H4 (cell line): ENCODE measurements at places on chromosomes 6 and 20. TPM values are rescaled to one million over a fixed set of nuclear protein-coding genes. Genes with fewer than 3 reads are reported as not detected.
A peak's percentile ranks its signal among the peaks of the same experiment; 100 is the strongest.

Gene CDH4
- 0.14 and 0.16 TPM in 2 replicates for total RNA-seq

- DNase-seq, result no peak
These were observed 149.3 kb downstream of the SLC24A3 start for GRCh38 chr20:19361790-19362189.

Gene KCNK16
- not detected in 2 replicates for total RNA-seq

Gene FNDC1
- 0.04 and 0.31 TPM in 2 replicates for total RNA-seq

- DNase-seq, result no peak
These were observed 233.3 kb downstream of the PREX1 start for GRCh38 chr20:48594533-48594932.

- no peak for DNase-seq
These were observed 273.3 kb upstream of the JARID2 start for GRCh38 chr6:14972379-14973067.

Gene PRELID3B
- total RNA-seq, result 46.9 and 53.4 TPM in 2 replicates

GRCh38 chr6:48199499-48199898 is 88.5 kb upstream of the PTCHD4 start:
- peak; percentile 11 for DNase-seq

DNA sequence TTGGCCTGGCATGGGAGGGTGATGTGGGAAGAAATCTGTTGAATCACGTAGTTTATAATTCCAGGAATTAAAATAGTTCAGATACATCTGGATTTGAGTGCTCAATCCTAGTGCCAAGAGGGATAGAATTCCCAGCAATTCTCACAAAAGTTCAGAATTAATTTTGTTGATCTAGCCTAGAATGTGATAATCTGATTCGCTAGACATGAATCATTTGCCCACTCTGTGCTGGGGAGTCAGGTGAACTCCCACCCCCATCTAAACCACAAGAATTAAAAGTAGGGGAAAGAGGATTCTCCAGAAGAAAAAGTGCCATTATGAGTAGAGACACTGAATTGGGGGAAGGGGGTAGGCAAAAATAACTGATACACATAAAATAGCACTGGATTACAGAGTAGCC is 85.0 kb downstream of the LIN28B start:
- no peak for DNase-seq

Gene COL20A1
- total RNA-seq, result 0.27 TPM in 1 of 2 replicates, not detected in the other

DNA sequence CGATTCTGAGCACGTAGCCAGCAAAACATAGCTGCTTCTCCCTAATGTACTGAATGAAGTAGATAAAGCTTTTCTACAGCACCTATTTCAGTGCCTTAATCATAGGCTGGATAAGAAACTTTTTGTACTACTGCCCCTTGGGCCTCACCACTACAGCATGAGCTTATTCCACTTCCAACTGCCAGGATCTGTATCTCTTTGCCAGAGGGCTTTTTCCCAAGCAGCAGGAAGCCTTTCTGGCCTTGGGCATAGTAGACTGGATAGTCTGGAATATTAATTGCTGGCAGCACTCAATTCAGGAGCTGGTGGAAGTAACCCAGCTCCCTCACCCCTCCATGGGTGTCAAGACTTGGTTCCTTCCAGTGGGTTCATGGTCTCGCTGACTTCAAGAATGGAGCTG is 43.6 kb downstream of the ANKEF1 start:
- no peak for DNase-seq

- no peak for DNase-seq
These were observed 178.1 kb downstream of the RIMS1 start for GRCh38 chr6:72064399-72064975.

Gene PKIB
- total RNA-seq, result 3.1 and 5.2 TPM in 2 replicates

GRCh38 chr20:46545827-46546138 is 4.7 kb downstream of the OCSTAMP start:
- no peak for DNase-seq

Gene EYA2
- total RNA-seq, result 0.14 and 0.60 TPM in 2 replicates

- DNase-seq, result peak; percentile 35
These were observed 40.0 kb upstream of the OPN5 start for GRCh38 chr6:47741807-47742206.

Gene LY6G6F
- total RNA-seq, result not detected in 2 replicates

Gene ADGRF4
- total RNA-seq, result 0.25 and 0.81 TPM in 2 replicates

GRCh38 chr6:32954267-32954666 is 1.4 kb upstream of the HLA-DMA start:
- DNase-seq, result no peak

Gene PRSS16
- total RNA-seq, result 3.4 and 5.2 TPM in 2 replicates

DNA sequence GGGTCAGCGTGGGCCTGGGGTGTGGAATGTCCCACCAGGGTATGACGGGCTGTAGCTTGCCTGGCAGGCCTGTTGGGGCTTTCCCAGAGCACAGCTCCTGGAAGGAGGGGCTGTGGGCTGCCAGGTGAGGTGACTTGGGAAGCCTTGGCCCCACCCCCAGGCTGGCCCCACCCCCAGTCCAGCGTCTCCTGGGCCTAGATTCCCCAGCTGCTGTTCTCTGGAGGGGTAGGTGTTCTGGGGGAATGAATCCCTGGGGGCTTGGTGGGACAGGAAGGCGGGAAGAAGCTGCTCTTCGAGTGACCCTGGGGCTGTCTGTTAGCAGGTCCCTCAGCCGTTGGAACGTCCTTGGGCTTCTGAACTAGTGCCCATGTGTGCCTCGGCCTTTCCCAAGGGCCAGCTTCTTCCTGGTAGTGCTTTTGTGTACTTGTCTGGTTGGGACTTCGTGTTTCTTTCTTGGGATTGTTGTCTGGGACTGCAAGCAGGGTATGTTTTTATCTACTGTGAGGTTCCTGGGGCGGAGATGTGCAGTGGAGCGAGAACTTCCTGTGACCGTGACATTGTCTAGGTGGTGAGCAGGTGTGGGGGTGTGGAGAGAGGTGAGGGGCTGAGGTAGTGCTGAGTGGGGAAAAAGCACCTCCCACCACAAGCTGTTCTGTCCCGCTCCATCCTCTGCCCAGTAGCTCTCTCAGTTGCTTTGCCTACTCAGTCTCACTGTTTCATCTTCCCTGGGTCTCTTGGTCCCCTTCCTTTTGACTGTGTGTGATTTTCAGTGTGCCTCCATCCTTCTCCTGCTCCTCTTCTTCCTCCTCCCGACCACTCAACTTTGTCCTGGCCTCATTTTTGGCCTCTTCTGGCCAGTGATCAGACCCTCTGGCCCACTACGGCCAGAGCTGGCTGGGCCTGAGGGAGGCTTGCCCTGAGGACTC is 1.3 kb upstream of the DDR1 start:
- DNase-seq, result no peak

- no peak for DNase-seq
These were observed 302.0 kb upstream of the PLCB4 start for GRCh38 chr20:8766868-8767390.

DNA sequence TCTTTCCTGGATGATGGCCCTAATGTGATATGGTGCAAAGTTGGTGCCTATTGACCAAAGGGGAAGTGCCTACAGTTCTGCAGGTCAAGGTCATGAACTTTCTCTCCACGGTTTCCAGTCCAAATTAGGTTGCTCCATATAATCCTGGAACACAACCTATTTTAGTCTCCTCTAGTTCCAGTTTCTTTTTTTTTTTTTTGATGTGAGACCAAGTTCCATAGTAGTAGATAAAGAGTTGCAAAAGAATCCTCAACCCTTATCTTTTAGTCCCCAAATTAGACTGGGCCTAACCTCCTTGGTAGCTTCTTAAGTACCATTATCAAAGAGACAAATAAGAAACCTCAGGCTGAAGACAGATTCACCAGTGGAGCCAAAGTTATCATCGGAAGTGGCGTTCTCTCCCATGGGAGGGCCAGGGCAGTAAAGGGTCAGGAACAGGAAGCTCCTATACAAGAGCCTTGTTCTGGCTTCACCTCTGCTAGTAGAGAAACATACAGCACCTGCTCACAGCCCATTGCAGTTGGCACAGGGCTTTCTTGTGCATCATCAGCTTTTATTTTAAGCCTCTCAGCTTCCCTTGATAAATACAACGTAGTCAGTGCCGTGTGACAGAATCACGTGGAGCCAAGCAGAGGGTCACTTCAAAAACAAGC is 132.2 kb upstream of the RREB1 start:
- no peak for DNase-seq

- no peak for DNase-seq
These were observed 28.8 kb downstream of the HBS1L start for GRCh38 chr6:135025775-135026174.

Gene MCM9
- 2.5 and 3.7 TPM in 2 replicates for total RNA-seq

Gene SPATS1
- total RNA-seq, result not detected in 2 replicates

Gene NHLRC1
- 0.04 and 0.29 TPM in 2 replicates for total RNA-seq

Gene DEFB129
- total RNA-seq, result not detected in 2 replicates

- DNase-seq, result no peak
These were observed 10.0 kb downstream of the PACSIN1 start for GRCh38 chr6:34475767-34476328.

DNA sequence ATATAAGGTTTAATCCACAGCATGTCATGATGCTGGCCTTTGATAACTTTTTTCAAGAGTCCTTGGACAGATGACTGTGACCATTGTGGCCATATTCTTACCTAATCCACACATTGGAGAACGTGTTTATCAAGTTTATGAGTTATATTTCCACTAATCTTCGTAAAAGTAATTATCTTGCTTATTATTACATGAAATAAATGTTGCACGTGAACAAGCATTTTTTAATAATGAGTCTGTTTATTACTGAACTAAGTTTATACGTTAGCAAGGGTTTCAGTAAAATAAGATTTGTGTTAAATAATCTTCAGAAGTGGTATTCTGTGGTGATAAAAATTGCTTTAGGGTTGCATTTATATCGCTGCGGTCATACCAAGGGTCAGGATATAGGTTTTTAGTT is 107.1 kb downstream of the SCAF8 start:
- DNase-seq, result no peak

DNA sequence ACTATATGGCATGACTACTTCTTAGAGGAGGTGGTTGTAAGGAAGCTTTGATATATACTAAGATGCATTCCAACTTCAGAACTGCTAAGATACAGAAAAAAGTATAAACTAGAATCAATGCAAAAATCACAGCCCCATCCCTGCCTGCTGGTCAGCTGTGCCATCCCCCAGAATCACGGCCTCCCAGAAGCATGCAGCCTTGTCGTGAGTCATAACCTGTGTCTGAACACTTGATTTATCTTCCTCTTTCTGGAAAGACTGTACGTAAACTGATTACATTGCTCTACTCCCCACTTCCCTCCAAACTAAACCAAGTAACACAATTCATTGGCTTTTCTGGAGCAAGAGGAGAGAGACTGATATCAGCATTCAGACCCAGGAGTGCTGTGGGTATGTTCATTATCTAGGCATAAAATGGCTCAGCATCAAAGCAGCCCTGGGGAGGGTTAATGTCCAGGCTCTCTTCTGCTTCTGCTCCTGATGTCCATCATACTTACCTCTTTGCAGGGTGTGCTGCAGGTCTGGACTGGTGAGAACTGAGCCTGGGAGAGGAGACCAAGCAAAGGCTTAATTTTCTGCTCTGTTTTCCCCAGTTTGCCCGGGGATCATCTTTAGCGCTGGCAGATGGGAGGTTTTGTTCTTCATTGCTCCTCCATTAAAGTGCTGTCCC is 18.4 kb downstream of the SCP2D1 start:
- DNase-seq, result no peak

Gene JPH2
- 0.15 TPM in 1 of 2 replicates, not detected in the other for total RNA-seq

Gene COL11A2
- total RNA-seq, result 0.10 and 0.39 TPM in 2 replicates
